CD4-positive, alpha-beta T cell treated with Interleukin-10 for 1 hour (primary cell): ENCODE measurements at places on chromosomes 11 and 22.

DNA sequence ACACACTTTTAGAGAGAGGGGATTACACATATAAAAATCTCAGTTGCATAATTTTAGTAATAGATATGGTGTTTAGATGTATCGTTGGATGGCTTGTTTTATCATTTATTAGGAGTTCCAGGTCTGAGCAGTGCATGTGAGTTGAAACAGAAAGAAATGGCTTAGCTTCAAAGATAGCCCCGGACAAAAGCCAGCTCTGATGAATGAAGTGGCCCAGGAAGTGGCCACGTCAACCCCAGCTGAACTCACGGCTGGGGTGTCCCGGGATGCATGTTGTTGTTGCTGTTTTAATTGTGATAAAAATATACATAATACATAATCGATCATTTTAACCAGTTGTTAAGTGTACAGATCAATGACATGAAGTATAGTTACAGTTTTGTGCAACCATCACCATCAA lies 1513.6 kb downstream of the BRD1 start:
- no peak for DNase-seq

DNA sequence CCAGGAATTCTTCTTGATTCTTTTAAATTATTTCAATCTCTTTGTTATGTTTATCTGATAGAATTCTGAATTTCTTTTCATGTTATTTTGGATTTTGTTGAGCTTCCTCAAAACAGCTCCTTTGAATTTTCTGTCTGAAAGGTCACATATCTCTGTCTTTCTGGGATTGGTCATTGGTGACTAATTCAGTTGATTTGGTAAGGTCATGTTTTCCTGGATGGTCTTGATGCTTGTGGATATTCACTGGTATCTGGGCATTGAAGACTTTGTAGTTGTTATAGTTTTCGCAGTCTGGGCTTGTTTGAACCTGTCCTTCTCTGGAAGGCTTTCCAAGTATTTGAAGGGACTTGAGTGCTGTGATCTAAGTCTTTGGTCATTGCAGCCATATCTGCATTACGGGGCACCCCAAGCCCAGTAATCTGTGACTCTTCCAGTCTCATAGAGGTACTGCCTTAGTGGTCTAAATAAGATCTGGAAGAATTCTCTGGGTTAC lies 18.9 kb upstream of the INSC start:
- DNase-seq, result no peak

DNA sequence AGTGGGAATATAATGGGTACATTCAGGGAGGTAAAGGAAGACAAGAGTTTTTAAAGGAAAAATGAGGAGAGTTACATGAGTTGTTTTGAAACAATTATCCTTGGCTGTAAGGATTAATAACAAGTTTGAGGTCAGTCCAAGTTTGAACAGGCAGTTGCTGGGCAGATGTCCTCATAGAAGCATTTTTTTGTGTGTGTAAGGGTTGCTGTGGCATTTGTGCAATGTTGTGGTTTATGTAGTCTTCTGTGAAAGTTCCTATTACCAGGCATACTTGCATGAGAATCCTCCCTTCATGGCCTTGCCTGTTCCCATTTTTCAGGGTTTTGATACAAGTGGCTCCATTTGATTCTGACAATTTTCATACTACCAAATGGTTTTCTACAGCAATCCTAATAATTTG lies 400.2 kb downstream of the KCNA4 start:
- DNase-seq, result no peak

DNA sequence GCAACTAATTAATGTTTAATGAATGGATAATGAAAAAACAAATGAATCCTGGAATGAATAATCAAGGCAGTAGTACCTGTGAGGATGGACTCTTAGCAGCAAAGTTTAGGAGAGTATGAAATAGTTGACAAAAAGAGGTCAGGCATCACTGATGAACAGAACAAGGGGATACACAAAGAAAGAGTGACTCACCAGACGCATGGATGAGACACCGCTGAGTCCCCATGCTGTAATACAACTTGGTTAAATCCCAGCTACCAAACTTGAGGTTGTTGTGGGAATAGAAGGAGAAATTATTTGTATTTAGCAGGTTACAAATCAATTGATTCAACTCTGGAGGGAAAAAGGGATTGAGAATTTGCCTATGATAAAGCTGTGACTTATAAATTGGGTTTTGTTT lies 976.9 kb upstream of the TENM4 start:
- DNase-seq, result no peak

- DNase-seq, result no peak
These were observed 14.0 kb upstream of the CTSD start for GRCh38 chr11:1777737-1778136.

DNA sequence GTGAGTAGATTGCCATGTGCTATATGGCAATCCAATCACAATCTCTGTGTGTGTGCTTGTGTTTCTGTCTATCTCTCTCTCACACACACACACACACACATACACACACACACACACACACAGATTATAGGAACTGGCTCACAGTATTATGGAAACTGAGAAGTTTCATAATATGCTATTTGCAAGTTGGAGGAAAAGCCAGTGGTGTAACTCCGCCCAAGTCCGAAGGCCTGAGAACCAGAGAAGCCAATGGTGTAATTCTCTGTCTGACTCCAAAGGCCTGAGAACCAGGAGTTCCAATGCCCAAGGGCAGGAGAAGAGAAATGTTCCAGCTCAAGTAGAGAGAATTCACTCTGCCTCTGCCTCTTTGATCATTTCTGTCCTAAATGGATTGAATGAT lies 37.2 kb downstream of the GLYATL2 start:
- DNase-seq, result no peak

DNA sequence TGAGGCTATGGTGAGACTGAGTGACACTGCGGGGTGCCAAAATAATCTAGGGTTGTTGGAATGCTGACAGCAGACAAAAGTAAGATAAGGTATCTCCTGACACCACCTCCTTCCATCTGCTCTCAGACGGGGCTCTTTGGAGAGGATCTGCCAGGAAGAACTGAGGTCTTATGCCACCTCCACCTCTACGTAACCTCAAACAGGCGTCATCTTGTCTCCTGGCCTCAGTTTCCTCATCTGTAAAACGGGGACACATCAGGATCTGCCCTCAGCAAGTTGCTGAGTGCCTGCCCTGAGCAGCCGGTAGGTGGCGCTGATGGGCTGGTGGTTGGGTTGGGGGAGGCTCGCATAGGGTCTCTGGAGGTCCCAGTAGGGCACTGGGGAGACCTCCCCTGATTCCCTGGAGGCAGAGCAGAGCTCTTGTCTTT lies 1.7 kb upstream of the MYEOV start:
- peak; percentile 55 for DNase-seq
